ENCODE measurements at places on chromosomes 5 and 9.

DNA sequence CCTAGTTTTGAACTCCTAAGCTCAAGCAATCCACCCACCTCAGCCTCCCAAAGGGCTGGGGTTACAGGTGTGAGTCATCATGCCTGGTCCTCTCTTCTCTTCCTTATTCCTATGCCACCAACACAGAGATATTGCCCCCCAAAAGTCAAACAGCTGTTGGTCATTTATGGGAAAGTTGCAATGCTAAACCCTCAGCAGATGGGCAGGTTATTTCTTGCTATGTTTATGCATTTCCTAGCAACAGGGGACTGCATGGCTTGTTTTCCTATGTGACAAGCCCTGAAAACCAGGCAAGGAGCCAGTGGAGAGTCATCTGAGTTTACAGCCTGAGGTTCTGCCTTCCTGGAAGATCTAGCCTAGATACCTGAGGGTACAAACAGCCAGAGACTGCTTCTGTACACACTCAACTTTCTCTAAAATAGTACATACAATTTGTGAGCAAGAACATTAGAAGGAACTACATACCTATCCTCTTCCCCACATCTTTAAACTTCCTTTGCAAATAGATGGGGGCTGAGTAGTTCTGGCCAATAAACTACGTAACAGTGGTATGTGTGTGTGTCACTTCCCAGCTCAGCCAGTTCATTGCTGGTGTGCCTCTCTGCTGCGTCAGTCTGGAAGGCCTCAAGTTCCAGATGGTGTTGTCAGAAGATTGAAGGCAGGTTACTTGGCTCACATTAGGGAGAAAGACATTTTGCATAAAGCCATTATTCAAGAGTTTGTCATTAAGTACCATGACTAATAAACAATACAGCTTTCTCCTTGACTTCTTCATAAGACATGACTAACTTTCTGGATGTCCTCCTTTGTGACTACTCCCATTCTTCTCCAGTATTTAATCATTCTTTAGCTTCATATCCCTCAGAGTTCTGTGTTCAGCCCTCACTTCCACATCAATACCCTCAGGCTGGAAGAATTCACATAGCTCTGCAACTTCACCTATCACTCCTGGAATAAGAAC, 65.3 kb downstream of the CSNK1A1 start:
- DNase-seq, result peak; percentile 100

GRCh38 chr9:4861145-4861544, 68.4 kb downstream of the RCL1 start:
- DNase-seq, result no peak

DNA sequence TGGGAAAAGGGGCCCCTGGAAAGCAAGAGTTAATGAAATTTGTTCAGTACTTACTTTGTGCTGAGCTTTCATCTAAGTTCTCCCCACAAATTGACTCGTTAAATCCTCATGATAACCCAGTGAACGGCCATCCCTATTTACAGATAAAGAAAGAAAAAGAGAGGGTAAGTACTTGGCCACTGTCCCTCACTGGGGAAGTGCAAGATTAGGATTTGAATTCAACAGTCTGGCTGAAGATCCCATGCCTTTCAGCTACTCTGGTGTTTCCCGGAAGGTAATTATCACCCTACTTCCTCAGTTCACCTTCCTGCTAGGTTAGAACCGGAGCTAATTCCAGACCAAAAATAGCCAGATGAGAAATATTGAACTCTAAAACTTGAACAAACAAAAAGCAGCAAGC, 269.2 kb upstream of the TLE4 start:
- DNase-seq, result no peak

DNA sequence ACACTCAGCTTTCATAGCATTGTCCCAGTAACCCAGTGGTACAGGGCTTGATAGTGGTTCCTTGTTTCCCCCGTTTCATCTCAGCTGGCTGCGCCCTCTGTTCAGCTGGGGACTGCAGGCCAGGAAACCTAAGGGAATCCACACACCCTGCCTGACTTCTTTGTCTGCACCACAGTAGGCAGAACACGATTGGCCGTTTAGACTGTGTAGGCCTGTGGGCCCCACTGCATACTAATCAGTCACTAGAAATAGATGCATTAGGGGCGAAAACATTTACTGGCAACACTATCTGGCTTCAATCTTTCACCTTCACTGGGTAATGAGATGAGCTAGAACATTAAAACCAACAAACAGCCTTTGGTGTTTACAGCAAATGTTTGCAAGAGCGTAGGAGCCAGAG, 512.7 kb upstream of the BRINP1 start:
- DNase-seq, result no peak

DNA sequence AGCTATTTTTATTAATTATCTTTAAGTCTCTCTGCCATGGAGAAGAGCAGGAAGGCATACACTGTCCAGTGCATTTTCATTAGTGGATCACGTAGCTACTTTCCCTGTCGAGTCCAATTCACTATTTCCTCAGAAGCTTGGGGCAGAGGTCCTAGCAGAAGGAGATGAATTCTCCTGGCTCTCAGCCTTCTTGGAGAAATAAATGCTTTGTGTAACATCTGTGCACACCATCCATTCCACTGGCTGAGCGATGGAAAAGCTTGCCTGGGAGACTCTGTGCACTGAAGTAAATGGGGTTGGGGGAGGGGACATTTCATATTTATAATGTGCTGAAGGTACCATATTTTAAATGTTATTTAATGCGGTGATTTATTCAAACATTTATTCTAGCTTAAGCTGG, 23.4 kb downstream of the PROP1 start:
- DNase-seq, result no peak

DNA sequence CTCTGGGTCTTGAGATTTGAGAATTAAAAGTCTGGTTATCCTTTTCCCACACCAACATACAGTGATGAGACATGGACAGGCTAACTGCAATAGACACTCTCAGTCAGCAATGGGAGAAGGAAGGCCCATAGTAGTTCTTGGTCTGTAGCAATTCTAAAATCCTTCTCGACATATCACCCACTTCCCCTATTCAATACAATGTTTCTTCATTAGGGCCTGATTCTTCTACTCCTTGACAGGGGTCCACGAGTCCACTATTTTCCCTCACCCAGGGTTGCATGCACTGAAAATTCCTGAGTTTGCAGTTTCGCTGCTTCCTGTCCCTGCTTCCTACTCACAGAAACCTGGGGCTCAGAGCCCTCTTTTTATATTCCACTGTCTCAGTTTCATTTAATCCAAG, 402.8 kb downstream of the MAT2B start:
- DNase-seq, result no peak

DNA sequence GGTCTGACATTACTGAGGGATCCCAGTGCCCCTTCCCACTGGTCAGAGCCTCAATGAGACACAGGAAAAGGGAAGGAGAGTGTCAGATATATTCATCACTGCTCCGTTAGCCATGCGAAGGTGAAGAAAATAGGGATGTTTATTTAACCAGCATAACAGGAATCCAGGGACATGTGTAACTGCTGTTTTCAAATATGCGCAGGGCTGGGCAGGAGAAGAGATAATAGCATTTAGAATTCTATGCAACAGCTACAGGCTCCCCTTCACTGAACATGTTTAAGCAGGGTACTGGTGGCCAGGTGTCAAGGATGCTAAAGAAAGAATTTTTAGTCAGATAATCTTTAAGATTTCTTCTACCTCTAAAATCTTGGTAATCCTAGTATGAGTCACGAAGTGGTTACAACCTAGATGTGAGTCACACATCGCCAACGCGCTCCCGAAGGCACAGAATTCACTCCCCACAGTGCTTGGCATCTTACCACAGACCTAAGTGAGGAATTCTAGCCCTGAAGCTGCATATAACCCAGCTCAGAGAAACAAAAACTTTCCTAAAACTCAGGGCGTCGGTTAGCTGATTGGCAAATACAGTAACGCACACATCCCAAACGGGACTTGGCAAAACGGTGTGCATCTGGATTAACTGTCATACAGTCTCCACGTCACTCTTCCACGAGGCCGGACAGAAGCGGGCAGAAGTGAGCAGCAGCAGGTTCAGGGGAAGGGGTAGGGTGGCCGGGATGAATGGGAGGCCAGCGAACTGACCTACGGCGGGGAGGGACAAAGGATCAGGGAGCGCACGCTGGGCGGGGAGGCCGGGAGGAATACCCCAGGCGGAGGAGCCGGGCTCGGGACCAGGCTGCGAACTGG, 1.1 kb downstream of the CTNNAL1 start:
- DNase-seq, result peak; percentile 81

DNA sequence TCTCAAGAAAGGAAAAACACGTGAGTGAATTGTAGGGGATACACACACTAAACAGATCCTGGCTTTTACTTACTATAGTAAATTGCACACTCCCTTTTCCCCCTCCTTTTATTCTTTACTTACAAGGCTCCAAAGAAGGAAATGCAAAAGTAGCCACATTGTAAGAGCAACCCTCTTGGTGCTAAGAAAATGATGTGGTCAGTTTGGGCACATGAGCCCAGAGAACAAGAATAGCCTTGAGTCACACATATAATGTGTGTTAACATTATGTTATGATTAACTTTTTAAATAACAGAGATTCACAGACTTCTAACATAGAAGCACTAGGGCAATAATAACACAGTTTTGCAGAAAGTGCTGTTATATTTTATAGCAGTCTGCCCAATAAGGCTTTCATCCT, 48.5 kb downstream of the PCSK5 start:
- no peak for DNase-seq

DNA sequence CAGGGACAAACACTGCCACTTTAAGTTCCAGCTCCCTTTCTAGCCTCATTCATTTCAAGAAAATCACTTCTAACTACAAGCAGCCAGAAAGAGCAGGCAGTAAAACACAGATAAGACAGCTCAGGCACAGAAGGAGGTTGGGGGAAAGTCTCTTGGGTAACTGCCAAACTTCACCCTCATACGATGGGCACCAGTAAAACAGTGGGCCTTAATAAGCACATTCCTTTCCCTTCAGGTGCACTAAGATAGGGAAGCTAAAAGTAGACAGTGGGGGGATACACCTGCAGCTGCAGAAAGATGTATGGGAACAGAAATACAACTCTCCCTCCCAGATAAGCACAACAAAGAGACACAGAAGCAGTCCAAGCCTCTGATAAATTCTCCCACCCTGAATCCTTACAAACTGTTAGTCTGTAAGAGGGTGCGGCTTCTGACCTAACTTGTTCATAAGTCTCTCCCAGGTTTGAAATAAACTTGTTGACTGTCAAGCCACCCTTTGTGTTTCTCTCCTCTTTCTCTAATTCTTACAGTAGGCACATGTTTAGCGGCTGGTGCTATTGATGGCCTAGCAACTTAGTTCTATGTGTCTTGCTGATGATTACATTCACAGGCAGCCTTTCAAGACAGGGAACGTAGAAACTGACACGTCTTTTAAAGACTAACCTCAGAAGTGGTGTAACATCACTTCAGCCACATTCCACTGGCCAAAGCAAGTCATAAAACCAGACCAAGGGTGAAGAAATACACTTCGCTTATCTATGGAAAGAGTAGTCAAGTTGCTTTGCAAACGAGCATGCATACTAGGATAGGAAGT, 6.8 kb upstream of the CKS2 start:
- DNase-seq, result no peak

GRCh38 chr9:98584059-98584458, 124.7 kb downstream of the GABBR2 start:
- no peak for DNase-seq

DNA sequence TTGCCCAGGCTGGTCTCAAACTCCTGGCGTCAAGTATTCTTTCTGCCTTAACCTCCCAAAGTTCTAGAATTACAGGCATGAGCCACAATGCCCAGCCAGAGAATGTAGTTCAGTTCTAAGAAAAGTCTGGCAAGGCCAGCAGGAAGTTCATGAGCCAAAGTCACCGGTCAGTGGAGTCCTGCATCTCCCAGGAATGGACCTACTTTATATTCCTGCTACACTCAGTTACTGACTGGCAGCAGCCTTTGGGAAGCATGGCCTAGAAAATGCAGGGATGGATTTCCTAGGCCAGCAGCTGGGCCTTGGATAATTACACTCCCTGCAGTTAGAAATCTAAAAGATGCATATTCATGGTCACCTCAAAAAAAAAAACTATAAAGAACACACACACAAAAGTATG, 135.7 kb downstream of the CAAP1 start:
- DNase-seq, result no peak

- no peak for DNase-seq
These were observed 22.7 kb downstream of the CAVIN4 start for GRCh38 chr9:100600521-100601079.
